ENCODE measurements at places on chromosomes 5 and 9.

GRCh38 chr9:78479441-78479840 lies 182.5 kb downstream of the PSAT1 start:
- no peak for DNase-seq

GRCh38 chr9:126719618-126720031 lies 85.2 kb upstream of the ZBTB43 start:
- peak; percentile 42 for DNase-seq

- DNase-seq, result peak; percentile 95
Observed at GRCh38 chr9:114894609-114895433, 35.6 kb downstream of the TNFSF8 start.

- no peak for DNase-seq
Observed at GRCh38 chr5:11903614-11904264, 507 bp downstream of the CTNND2 start.

DNA sequence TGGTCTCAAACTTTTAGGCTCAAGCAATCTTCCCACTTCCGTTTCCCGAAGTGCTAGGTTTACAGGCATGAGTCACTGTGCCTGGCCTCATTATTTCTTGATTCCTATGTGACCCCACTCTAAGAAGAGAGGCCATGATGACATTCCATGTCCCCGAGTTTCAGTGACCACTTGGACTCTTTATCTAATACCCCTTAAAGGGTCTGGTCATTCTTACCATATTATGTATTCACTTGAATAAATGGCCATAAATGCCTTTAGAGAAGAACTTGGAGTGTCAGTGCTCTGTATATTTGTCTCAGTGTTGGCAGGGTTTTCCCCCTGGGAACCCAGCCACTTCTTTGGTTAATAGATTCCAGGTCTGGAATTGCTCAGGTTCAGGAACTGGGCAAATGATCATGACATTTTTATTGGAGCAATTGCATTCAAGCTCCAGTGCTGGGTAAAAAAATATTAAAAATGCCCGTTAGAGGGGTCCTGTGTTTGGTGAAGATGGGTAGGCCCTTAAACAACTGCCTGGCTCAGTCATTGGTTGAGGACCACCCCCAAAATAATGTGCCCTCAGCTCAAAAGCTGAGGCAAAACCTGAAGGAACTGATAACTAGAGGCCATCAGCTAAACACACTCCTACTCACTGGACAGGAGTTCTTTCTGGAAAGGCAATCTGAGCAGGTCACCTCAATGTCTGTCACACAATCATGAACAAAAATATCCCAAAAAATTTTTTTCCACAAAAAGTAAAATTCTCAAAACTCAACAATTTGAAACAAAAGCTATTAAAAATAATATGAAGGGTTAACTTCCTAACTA lies 186.6 kb upstream of the ZNF608 start:
- DNase-seq, result peak; percentile 24

GRCh38 chr9:28045051-28045450 lies 471.8 kb upstream of the C9orf72 start:
- no peak for DNase-seq

GRCh38 chr5:174755106-174755505 lies 30.7 kb downstream of the MSX2 start:
- DNase-seq, result no peak

Data from kidney glomerular epithelial cell (primary cell).